Dorsolateral prefrontal cortex (tissue), 122 donors: ENCODE measurements at places on chromosomes 7 and 10.

DNA sequence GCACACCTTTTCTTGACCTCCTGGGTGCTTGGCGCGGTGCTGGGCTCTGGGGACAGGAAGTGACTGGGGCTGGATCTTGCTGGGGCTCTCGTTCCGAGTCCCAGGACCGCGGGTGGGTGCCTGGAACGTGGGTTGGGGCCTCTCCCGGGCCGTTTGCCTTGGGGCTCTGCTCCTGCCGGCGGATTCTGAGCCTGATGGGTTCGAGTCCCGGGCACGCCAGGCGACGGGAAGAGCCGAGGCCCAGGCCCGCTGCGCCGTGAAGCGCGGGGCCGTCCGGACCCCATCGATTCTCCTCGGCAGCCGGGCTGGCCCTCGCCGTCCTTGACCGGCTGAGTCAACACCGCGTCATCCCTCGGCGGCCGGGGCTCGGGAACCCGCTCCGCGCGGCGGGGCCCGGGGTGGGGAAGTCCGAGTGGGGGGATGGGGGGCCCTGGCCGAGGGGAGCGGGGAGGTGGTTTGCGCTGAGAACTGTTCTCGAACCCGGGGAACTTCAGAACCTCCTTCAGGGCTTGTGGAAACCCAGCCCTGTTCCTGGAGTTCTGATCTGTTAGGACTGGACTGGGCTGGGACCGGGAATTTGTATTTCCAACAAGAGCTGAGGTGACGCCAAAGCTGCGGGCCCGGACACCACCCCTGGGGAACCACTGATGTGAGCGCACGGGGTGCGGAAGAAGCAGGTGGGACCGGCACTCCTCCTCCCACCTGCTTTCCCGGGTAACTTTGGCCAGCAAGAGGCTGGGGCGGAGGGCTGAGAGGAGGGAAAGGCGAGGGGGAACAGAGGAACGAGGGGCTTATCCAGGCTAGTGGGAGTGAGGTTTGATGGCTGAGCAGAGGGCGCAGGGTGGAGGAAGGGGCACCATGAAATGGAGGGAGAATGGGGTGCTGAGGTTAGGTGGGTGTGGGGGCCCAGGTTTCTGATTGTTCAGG is 6.2 kb downstream of the HHEX start:
- DNase-seq = no peak

- DNase-seq = no peak
These were observed 4.7 kb upstream of the LANCL2 start for GRCh38 chr7:55360486-55360885.

- DNase-seq = no peak
These were observed 67.9 kb upstream of the SMNDC1 start for GRCh38 chr10:110372656-110373055.

- DNase-seq = no peak
These were observed 20.4 kb downstream of the JCAD start for GRCh38 chr10:30038781-30039536.

GRCh38 chr7:42233695-42234331 is 3.2 kb downstream of the GLI3 start:
- no peak for DNase-seq

GRCh38 chr10:112343056-112343806 is 30.7 kb upstream of the ACSL5 start:
- no peak for DNase-seq

DNA sequence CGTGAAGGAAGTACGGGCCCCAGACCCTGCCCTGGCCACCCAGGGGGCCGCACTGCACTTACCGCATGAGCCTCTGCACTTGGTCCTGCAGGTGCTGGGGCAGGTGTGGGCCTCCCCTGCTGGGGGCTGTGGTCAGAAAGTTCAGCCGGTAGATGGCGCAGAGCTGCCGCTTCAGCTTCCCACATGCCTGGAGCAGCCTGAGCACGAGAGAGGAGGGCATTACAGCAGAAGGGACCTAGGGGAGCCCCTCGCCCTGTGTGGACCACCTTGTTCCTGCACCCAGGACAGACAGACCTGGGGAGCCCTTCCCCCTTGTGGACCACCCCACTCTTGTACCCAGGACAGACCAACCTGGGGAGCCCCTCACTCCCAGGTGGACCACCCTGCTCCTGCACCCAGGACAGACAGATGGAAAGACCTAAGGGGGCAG is 8.7 kb upstream of the PYROXD2 start:
- DNase-seq = no peak

DNA sequence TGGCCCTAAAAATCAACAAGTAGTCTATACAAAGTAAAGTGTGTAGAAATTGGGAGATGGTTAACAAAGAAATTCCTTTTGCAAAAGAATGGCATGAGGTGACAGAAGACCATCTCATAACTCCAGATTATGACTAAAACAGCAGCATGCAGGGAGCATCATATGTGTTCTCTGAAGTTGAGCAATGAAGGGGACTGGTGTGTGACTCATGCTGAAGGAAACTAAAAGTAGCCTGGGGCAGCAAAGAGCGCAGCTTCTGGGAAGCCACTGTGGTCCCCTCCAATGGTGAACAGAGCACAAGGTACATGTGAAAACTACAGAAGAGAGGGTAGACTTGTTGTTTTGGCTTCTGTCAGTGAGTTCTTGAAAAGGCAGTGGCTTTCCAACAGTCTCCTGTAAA is 133.4 kb downstream of the MACC1 start:
- no peak for DNase-seq

- peak; percentile 28 for DNase-seq
These were observed 1189.5 kb downstream of the GATA3 start for GRCh38 chr10:9243941-9244411.

- no peak for DNase-seq
These were observed 641.5 kb upstream of the SORCS1 start for GRCh38 chr10:107806026-107806425.

GRCh38 chr10:43219848-43220247 is 47.0 kb downstream of the RASGEF1A start:
- no peak for DNase-seq
